ENCODE measurements at places on chromosomes 11 and 22.
A peak's percentile ranks its signal among the peaks of the same experiment; 100 is the strongest.

- DNase-seq = peak; percentile 78
These were observed 82.1 kb downstream of the C11orf58 start for GRCh38 chr11:16820324-16821092.

- peak; percentile 41 for DNase-seq
These were observed 22.7 kb downstream of the CELSR1 start for GRCh38 chr22:46514592-46515207.

GRCh38 chr11:36000616-36001190 is 56.8 kb downstream of the LDLRAD3 start:
- no peak for DNase-seq

GRCh38 chr11:114501901-114502300 is 57.8 kb downstream of the NXPE1 start:
- peak; percentile 17 for DNase-seq

GRCh38 chr11:93330446-93330984 is at the start of gene DEUP1:
TSS of gene DEUP1 (plus strand) at chr11:93330742. CDS start at chr11:93332260, 1,518 bp downstream.
- peak; percentile 0 for DNase-seq

- no peak for DNase-seq
These were observed 19.3 kb downstream of the PPARA start for GRCh38 chr22:46169628-46170027.

GRCh38 chr11:95912902-95913560 is 10.9 kb downstream of the MTMR2 start:
- peak; percentile 70 for DNase-seq
